Trophoblast cell (in vitro differentiated cells and primary cell): ENCODE measurements at places on chromosomes 13 and 19.

DNA sequence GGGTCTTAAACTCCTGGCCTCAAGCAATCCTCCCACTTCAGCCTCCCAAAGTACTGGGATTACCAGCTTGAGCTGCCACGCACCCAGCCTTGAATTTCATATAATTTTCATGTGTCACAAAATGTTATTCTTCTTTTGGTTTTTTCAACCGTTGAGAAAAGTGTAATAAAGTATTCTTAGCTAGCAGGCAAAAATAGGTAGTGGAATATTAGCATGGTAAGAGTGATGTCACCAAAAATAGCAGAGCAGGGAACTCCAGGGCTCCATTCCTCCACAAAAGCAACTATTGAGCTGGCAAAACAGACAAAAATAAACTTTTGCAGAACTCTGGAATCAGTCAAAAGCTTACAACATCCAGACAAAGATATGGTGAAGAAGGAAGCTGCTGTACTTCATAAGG lies 43.9 kb downstream of the FBN3 start:
- DNase-seq, result no peak

GRCh38 chr13:33610438-33611120 lies 207.4 kb upstream of the RFC3 start:
- no peak for DNase-seq

- DNase-seq, result no peak
Measured at GRCh38 chr13:66994517-66995202, 235.5 kb downstream of the PCDH9 start.

DNA sequence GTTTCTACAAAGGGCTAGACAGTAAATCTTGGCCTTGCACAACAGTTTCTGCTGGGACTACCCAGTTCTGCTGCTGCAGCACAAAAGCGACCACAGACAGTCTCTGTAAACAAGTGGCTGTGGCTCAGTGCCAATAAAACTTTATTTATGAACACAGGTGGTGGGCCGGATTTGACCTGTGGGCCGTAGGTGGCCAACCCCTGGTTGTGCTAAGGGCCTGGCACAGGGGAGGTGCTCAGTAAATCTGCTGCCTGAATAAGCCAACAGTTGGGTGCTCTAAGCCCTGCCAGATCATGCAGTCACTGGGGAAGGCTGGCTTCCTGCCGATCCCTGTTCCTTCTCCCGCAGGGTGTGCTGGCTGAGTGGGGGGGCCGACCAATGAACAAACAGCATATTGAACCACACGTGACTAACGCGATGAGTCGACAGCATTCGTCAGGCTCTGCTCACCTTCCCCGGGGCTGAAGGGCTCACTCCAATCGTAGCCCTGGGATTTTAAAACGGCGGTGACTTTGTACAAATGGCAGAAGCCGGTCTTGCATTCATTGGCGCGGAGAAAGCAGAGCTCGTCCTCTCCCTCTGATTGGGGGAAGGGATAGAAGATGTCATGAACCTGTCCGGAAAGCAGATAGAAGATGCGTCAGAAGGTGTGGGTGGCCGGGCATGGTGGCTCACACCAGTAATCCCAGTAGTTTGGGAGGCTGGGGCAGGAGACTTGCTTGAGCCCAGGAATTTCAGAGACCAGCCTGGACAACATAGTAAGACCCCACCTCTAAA lies 24.3 kb upstream of the MYDGF start:
- no peak for DNase-seq

DNA sequence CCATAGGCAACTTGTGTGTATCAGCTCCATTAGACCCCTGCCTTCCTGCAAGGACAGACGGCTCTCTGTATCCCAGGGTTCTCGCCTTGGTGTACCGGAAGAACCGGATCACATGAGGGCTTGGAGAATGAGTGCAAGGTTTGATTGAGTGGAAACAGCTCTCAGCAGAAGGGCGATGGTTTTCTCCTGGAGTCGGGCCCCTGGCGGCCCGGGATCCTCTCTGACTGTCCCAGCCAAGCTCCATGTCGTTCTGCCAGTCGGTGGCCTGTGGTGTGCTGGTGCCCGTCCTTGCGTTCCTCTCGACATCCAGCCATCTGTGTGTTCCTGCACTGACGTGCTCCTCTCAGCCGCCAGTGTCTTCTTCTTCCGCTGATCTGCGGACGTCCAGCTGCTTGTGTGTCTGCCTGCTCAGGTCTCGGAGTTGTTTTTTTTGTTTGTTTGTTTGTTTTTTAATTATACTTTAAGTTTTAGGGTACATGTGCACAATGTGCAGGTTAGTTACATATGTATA lies 16.1 kb downstream of the LILRB1 start:
- DNase-seq, result no peak
